ENCODE measurements at places on chromosomes 2 and 18.
A peak's percentile ranks its signal among the peaks of the same experiment; 100 is the strongest.

- DNase-seq = peak; percentile 60
These were observed 11.4 kb upstream of the GALNT5 start for GRCh38 chr2:157245846-157246764.

- no peak for DNase-seq
These were observed 434.7 kb downstream of the NRXN1 start for GRCh38 chr2:50597206-50597605.

GRCh38 chr2:195021711-195022507 lies 635.1 kb upstream of the SLC39A10 start:
- no peak for DNase-seq

GRCh38 chr2:1588978-1589621 lies 155.2 kb downstream of the PXDN start:
- DNase-seq = no peak

Measured in stimulated activated CD4-positive, alpha-beta T cell treated with anti-CD3 and anti-CD28 coated beads, Interleukin-15, amount 100 ng/mL, for 24 hours (primary cell).